ENCODE measurements at places on chromosomes 4 and X. TPM values are rescaled to one million over a fixed set of nuclear protein-coding genes. Genes with fewer than 3 reads are reported as not detected.

NMU gene
- total RNA-seq = 9.0 TPM

TRAM1L1 gene
- total RNA-seq = 5.8 TPM

PABPC4L gene
- 2.5 TPM for total RNA-seq

MORC4 gene
- 15.3 TPM for total RNA-seq

MAGEA9 gene
- total RNA-seq = not detected

CENPVL1 gene
- not detected for total RNA-seq

PAGE4 gene
- total RNA-seq = not detected

FOXR2 gene
- total RNA-seq = not detected
